ENCODE measurements at places on chromosomes 16 and 17.

GRCh38 chr17:29176558-29177351 lies 3.4 kb downstream of the MYO18A start:
- DNase-seq, result peak; percentile 49

GRCh38 chr17:40361925-40362695 lies 2.4 kb downstream of the GJD3 start:
- DNase-seq, result no peak

DNA sequence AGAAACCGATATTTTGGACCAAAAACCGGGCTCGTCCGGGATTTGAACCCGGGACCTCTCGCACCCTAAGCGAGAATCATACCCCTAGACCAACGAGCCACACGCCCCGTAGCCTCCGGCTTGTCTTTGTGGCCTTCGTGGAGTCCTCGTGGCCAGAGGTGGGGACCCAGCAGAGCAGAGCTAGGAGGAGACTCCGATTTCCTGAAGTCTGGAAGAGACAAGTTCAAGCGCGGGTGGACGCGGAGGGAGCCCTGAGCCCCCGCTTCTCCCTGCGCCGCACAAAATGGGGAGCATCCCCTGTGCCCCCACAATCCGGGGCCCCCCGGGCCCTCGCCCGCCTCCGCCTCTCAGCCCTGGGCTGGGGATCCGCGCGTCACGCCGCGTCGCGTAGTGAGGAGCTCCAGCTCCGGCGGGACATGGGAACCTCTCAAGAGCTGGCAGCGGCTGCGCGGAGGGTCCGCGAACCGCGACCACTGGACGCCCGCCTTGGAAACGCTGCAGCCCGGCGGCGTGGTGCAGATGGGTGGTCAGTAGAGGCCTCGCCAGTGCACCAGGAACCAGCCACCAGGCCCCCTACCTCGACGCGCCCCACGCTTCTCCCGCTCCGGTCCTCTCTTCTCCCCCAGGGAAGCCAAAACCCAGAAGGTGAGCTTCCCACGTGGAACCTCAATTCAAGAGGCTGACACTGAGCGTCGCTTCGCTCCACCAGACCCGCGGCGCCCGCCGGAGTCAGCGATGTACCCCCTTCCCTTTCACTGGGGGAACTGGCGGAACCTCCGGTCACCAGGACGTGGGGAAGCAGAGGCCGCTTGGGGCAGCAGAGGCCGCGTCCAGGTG lies 5.2 kb upstream of the OR1F1 start:
- DNase-seq, result peak; percentile 80

DNA sequence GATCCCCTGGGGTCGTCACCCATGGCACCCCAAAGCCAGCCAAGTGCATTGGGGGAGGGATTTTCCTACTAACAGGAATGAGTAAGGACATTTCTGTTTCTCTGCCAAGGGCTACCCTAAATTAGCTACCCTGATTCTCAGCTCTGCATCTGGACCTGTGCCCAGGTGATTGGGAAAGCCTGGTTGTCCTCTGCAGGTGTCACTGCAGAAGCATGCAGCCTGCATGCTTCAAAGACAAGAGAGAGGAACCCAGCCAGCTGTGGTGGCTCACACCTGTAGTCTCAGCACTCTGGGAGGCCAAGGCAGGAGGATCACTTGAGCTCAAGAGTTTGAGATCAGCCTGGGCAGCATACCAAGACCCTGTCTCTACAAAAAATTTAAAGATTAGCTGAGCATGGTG lies 19.6 kb downstream of the BEAN1 start:
- no peak for DNase-seq

DNA sequence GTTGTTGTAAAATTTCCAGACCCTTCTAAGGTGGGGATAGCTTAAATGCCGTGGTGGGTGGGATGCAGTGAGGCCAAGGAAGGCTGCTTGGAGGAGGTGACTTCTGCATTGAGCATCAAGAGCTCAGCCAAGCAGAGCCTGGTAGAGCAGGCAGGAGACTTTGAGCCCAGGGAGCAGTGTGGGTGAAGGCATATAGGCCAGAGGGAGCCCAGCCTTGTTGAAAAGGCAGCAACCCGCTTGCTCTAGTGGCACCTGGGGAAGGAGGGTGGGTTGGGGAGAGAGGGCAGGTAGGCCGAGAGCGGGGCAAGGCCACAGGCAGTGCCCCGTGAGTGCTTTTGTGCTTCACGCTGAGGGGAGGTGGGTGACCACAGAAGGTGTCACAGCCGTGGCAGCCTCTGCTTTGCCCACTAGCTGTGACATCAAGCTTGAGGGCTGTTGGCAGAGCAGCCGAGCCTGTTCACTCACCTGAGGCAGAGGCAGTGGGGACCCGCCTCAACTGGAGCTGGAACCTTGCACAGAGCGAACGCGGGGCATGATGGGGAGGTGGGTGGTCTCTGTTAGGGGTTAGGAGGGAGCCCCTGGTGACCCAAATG lies 56.1 kb downstream of the IRF8 start:
- DNase-seq, result no peak

GRCh38 chr17:62652251-62653001 lies 25.0 kb downstream of the MRC2 start:
- peak; percentile 16 for DNase-seq

DNA sequence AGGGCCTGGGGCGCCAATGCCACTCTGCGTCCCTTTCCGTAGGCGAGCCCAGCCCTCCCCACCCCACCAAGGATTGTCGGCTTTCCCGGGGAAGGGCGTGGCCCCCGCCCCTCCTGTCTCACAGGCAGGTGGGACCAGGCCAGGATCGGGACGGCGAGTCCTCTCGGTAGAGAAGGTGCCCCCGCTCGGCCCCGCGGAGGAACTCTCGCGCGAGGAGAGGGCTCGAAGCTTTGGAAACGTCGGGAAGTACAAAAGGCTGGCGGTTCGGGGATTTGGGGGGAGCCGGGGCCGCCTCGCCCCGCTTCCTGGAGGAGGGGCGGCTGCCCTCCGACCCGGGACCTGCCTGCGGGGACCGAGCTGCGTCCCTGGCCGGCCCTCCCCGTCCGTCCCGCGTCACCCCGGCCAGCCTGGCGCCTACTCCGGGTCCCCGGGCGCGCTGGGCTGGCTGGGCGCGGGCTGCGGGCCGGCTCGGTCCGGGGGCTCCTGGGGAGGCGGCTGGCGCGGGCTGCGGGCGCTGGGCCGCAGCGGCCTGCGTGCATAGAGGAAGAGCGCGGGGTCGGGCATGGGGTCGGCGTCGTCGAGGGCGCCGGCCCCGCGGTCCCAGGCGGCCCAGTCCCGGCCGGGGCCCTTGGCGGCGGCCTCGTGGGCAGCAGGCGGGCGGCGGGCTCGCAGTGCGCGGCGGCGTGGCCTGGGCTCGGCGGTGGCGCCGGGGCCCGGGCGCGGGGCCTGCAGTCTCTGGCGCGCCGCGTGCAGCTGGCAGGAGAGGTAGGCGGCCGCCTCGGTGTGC lies 12.6 kb upstream of the CLUH start:
- DNase-seq, result no peak

DNA sequence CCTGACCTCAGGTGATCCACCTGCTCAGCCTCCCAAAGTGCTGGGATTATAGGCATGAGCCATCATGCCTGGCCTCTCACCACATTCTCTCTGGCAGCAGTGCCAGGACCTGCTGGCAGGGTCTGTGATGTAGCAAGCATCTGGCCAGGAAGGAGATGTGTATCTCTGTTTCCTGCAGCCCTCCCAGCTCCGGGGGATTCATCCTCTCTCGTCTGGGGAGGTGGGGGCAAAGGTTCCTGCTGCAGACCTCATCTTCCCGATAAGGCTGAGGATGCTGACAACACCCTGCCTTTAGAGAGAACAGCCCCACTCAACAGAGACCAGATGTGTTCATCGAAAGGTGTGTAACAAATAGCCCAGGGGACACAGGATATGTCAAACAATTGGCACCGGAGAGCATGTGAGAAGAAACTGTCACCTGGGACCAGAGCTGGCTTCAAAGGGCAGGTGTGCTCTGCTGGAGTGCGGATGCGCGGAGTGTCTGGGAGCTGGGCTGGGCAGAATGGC lies 54.8 kb upstream of the SEC14L1 start:
- DNase-seq, result no peak

DNA sequence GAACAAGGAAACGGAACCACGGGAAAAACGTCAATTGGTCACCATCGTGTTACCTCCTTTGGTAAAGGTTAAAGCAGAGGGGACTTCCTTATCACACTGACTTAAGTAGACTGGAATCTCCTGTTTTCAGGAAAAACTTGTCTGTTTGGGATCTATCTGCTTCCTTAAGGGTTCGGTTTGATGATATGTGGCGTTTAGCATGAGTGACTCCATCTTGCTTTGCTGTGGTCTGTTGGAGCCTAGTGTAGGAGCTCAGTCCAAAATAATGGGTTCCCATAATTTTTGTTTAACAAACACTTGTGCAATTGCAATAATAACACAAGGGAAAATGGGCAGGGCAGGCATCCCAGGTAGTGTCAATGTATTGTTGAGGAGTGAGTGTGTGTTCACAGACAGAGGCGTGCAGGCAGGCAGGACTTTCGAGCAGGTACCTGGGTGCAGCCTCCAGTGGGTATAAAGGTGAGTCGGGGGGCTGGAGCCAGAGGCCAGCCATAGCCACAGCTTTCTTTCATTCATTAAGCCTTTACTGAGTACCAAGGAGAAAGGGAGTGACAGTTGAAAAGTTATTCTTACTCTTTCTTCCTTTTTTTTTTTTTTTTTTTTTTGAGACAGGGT lies 4.3 kb upstream of the ENGASE start:
- no peak for DNase-seq

DNA sequence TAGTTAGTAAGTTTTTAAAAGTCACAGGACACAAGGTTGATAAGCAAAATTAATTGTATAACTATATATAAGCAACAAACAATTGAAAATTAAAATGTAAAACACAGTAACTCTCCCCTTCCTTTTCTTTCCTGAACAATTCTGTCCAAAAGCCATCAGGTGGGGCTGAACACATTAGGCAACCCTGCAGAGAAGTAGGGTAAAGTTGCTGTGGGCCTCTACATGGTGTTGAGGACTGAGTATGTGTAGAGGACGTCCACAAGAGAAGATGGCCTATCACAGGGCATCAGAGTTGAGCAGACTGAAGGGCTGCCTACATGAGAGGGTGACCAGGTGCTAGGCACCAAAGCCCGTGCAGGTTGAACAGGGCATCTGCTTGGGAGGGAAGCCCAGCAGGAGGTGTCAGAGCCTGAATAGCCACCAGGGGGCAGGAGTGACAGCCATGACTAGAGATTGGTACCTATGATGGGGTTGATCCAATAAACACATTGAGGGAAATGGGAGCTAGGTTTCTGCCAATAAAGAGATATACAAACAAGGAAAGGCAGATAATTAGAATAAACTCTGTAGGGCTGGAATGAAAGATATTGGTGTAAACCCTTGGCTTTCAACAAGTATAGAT lies 415.1 kb downstream of the NPIPA8 start:
- peak; percentile 61 for DNase-seq

- no peak for DNase-seq
These were observed 1.2 kb downstream of the KRTAP4-2 start for GRCh38 chr17:41176744-41177387.

DNA sequence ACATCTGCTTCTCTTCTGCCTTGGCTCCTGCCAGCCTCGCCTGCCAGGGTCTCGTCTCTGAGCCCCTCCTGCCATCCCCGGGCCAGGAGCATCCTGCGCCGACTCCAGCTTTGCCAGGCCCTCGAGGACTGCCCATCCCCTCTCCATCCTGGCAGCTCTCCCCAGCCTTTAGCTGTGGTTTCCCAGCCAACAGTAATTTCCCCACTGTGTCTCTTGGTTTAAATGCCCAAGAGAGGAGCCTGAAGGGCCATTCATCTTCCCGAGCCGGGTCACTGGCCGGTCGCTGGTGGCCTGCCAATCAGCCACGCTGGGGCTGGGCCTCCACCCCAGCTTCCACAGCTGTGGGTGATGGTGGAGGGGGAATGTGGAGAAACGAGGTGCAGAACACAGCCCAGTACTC lies 47.8 kb downstream of the MRC2 start:
- DNase-seq, result no peak

DNA sequence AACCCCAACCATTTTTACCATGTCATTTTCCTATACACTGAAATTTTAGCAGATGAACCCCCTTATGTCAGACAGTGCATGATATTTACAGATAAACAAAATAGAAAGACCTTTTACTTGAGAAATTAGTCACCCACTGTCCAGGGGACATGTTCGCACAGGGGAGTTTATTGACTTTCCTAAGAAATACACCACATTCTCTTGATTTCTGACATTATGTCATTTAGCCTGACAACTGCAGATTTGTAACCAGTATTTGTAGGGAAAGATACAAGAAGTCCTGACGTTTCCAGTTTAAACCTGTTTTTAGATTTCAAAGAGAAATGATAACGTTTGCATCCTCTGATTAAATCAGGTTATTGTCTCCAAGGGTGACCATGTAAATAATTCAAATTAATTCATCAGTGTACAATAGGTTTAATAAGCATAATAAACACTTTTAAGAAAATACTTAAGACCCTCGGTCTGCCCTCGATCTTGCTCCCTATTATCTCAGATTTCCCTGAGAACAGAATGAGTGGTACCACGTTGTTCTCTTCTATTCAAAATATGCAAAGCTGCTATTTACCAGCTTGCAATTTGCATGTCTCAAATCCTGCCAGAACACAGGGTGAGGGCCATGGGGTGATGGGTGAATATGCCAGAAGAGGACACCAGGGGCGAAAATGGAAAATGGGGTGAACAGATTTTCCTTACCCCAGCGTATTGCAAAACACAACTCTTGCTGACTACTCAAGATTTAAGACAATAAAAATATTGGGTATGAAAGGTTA lies 2.1 kb upstream of the LYRM9 start:
- DNase-seq, result no peak

DNA sequence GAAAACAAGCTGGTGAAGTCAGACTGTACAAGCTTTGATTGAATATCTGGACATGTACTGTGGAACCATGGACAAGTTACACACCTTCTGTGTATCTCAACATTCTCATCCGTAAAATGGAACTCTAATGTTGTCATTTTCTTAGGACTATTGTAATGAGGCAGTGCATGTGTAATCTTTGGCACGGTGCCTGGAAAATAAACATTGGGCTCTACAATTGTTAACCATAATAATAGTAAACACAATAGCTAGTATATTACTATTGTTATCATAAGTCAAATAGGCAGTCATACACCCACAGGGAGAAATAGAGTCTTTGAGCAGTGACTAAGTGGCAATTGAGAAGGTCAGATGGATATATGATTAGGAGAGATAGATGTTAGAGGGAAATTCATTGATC lies 39.8 kb upstream of the ANKFN1 start:
- no peak for DNase-seq

DNA sequence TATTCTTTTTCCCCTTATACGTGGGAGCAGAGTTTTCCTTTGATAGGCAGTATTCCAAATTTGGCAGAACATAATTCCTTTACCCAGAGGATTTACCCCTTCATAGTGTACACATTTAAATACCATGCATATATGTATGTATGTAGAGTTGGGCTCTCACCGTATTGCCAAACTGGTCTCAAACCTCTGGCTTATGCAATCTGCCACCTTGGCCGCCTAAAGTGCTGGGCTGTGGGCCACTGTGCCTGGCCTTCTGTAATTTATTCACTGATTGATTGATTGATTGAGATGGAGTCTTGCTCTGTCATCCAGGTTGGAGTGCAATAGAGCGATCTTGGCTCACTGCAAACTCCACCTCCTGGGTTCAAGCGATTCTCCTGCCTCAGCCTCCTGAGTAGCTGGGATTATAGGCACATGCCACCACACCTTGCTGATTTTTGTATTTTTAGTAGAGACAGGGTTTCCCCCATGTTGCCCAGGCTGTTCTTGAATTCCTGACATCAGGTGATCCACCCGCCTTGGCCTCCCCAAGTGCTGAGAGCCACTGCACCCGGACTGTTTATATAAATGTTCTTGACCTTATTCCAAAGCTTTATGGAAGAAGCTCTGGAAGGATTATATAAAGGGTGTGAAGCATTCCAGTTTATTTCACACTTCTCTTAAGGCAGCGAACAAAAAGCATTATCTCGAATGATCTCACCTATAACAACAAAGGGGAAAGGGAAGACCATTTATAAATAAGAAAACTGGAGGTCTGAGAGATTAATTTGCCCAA lies 14.9 kb downstream of the GLG1 start:
- DNase-seq, result no peak

GRCh38 chr16:4372001-4372577 lies 441 bp downstream of the VASN start:
- DNase-seq, result peak; percentile 16
